ENCODE measurements at places on chromosomes 11 and 22.

- no peak for DNase-seq
Measured at GRCh38 chr22:22700631-22701030, 56.2 kb downstream of the GGTLC2 start.

- no peak for DNase-seq
Measured at GRCh38 chr11:105392556-105392955, 217.3 kb upstream of the GRIA4 start.

GRCh38 chr11:119540370-119541125, 117.6 kb upstream of the THY1 start:
- no peak for DNase-seq

DNA sequence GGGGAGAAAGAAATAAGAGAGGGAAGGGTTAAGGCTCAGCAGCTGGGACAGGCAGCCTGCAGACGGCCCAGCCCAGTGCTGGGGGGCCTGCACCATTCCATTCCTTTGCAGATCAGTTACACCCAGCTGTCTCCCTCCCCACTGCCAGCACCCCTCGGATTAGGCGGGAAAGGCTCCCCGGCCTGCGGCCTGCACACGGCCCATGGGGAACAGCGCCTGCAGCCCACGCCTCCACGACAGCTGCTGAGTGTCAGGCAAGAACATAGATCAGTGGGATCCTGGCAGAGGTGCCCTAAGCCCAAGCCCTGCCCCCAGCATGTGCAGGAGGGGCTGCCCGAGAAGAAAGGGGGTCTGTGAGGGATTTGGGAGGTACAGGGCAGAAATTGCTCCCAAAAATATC, 65.8 kb upstream of the MYOD1 start:
- DNase-seq: no peak

DNA sequence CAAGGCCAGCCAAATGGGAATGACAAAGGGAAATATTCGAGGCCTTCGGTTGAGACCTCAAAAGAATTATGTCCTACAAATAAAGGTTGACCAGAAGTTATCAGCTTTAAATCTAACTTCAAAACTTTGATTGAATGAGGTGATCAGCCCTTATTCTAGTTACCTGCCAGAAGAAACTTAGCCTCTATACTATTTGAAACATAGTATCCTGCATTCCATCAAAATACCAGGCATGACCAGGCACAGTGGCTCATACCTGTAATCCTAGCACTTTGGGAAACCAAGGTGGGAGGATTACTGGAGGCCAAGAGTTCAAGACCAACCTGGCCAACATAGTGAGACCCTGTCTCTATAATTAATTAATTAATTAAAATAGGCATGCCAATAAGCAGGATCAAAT, 44.3 kb upstream of the ADORA2A start:
- DNase-seq: no peak

DNA sequence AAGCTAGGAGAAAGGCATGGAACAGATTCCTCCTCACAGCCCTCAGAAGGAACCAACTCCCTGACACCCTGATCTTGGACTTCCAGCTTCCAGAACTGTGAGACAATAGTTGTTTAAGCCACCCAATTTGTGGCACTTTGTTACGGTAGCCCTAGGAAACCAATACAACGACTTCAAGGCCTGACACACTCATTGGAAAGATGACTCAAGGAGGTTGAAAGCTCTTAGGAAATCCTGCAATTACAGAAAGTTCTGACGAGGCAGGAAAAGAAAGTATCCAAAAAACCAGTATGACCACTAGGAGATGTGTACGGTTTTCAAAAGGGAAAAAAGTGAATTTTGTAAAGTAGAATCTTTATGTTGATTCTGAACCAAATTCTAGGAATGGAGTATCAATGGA, 161.4 kb downstream of the SWAP70 start:
- no peak for DNase-seq

DNA sequence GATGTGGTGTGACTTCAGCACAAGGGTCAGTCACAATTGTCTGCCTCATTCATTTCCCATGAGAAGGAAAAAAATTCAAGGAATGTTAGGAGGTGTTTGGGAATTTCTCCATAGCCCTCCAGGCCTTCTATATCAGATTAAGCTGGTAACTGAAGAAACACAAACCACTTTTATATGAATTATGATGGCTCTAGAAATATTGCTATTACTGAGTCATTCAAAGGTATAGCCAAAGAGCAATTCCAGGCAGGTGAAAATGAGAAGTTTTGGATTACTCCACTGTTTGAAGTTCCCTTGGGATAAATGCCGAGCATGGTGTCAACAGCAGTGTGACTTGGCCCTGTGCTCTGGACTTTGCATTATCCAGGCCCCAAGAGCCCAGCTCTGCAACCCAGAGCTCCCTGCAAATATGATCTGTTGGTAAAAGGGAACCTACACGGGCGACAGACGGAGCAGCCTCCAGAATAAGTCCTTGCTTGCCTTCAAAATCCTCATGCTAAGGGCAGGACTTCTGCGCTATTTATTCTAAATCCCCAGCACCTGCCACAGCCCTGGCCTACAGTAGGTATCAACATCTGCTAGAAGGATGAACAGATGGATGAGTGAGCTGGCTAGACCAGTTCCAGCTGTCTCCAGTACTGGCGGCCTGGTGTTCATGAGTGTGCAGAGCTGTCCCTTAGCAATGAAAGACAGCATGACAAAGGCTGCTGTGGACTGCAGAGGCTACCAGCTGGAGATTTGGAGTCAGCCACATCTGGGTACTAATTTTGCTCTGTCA, 67.5 kb upstream of the ZBED5 start:
- no peak for DNase-seq

GRCh38 chr11:120168960-120169681, 31.2 kb upstream of the TRIM29 start:
- peak; percentile 70 for DNase-seq

GRCh38 chr11:88501541-88501940, 164.0 kb upstream of the CTSC start:
- peak; percentile 53 for DNase-seq

- DNase-seq: no peak
Measured at GRCh38 chr11:112042961-112043304, 17.7 kb downstream of the DLAT start.

DNA sequence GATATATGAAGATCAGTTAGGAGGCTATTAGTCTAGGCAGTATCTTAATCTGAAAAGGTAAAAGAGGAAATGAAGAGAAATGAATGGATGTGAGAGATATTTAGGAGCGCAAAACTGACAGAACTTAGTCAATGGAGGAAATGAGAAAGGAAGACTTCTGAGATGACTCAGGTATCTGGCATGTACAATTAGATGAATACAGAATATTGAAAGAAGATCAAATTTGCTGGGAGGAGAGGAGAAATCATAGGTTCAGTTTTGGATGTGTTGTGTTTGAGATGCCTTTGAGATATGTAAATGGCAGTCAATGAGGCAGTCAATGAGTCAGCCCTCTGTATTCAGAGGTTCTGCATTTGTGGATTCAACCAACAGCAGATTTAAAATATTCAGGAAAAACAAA, 42.9 kb upstream of the GAB2 start:
- no peak for DNase-seq

DNA sequence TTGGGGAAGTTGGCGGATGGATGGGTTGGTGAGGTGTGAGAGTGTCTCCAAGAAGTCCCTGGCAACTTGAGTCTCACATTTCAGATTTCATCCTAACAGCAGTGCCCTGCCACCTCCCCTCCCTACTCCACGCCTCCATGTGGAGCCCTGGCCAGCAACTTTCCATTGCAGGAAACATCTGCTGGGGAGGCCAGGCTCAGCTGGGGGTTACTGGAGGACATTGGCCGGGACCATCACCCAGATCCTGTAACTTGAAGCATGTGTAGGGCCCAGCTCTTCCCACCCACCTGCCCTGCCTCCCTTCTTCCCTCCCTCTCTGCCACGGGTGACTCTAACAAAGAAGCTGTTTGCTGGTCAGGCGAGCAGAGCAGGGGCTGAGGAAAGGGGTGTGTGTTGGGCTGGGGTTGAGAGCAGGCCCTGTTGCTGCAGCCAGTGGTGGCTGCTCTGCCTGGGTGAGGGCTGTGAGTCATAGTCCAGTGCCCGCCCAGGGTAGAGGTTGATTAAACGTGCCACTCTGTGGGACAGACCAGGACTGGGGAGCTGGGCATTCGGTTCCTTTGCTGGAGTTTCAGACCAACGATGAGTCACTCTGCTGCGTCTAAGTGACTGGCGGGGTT, 64.0 kb downstream of the SCN3B start:
- no peak for DNase-seq

DNA sequence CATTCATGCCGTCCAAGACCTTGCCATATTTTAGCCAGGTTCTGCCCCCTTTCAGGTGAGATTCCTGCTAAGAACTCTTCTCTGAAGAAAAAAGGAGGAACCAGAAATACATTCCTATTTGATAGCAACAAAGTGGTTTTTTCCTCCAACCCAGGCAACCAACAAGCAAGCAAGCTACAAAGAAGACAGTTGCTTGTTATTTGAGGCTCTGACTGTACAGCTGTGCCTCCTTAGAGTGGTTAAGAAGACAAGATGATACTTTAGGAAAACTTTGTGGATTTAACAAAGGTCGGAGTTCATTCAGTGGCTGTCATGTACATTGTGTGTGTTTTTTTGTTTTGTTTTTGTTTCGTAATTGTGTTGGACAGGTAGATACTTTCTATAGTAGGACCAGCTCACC, 21.7 kb downstream of the TEAD1 start:
- DNase-seq: no peak

DNA sequence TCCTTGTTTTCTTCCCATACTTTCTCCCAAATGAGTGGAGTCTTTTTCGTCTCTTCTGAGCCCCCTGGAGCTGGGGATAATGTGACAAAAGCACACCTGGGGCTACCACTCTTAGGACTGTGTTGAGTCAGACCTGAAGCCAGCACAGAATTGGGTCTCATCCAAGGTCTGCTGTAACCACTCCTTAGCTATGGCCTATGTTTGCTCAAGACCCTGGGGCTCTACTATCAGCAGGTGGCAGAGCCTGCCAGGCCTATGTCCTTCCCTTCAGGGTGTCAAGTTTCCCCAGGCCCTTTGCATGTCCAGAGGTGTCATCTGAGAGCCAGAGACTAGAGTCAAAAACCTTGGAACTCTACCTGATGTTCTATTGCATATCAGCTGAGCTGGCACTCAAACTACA, 335.7 kb downstream of the DDX10 start:
- no peak for DNase-seq

GRCh38 chr22:42328130-42328783, 57.8 kb upstream of the TCF20 start:
- DNase-seq: no peak

- no peak for DNase-seq
Measured at GRCh38 chr11:3121931-3122774, 43.0 kb downstream of the OSBPL5 start.

DNA sequence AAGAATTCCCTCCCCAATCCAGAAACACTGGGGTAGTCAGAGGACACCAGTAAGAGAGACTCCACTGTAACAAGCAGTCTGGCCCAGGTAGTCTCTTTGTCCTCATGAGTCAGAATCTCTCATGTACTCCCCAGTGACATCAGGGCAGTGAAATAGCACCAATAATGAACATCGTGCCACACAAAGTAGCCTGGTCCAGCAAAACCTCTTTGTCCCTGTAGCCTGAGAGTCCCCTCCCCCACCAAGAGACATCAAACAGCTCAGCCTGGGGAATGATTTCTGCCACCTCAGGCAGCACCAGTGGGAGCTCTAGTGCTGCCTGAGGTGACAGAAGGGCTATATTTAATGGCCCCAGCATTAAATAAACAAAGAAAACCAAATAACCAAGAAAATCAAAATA, 88.1 kb downstream of the SBF2 start:
- no peak for DNase-seq

DNA sequence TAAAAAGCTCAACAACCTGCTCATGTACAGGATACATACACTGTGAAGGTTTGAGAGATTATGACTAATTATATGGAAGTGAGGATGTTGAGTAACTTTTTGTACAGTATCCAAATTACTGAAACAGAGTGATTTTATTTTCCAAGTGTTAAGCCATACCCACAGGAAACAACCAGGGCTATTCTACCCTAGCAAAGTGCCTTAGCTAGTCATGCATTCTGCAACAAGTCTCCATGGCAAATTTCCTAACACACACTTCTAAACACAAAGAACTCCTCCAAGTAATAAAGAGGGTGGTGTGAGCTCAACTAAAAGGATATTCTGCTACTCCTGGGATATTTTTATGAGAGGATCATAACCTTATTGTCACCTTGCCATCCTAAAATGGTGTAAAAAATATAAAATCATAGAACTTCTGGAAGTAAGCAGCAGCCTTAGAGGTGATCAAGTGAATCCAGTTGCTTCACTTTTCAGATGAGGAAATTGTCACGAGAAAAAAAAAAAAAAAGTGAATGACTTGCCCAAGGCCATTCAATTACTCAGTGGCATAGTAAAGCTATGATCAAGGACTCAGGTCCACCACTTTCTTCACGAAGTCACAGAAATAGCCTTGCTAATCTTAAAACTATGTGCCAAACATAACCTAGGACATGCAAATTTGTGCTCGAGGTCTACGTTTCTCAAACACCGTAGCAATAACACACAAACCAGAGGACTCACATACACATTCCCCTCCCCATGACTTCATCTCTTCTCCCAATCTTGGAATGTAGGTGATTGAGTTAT, 4.2 kb downstream of the LGR4 start:
- DNase-seq: no peak

GRCh38 chr11:64856382-64857227, 12.2 kb upstream of the CDC42BPG start:
- no peak for DNase-seq

Data from right lung (tissue), 10 donors.